ENCODE measurements at places on chromosomes 11 and 22.

DNA sequence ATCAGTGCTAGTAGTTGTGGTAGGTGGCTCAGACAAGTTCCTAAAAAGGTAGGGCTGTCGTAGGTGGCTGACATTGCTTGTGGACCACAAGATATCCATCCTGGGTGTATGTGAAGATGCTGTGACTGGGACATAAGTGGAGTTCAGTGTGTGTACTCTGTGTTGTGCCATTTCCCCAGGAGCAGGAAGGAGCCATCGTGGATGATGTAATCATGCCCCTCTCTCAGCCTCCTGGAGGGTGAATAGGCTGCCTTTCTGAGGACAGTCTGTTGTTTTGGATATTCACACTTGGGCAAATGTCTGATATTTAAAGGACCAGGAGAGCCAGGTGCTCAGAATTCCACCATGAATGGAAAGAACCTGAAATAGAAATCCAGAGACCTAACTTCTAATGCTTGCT is 2.7 kb downstream of the HEPHL1 start:
- no peak for DNase-seq

DNA sequence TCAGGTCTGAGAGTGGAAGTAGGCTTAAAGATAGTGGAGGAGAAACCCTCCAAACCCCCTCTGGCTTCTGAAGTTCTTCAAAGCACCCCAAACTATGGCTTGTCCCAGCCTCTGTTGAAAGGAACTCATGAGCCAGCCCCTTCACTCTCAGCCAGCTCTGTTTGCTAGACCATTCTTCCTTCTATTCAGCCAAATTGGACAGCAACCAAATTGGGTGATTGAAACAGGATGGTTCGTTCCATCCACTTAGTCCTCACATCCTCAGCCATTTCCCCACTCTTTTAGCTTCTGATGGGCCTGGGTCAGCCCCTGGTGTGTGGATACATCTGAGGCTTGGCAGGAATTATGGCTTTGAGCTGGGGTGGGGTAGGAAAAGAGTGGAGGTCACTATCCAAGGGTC is 4.5 kb downstream of the HTR3A start:
- no peak for DNase-seq

DNA sequence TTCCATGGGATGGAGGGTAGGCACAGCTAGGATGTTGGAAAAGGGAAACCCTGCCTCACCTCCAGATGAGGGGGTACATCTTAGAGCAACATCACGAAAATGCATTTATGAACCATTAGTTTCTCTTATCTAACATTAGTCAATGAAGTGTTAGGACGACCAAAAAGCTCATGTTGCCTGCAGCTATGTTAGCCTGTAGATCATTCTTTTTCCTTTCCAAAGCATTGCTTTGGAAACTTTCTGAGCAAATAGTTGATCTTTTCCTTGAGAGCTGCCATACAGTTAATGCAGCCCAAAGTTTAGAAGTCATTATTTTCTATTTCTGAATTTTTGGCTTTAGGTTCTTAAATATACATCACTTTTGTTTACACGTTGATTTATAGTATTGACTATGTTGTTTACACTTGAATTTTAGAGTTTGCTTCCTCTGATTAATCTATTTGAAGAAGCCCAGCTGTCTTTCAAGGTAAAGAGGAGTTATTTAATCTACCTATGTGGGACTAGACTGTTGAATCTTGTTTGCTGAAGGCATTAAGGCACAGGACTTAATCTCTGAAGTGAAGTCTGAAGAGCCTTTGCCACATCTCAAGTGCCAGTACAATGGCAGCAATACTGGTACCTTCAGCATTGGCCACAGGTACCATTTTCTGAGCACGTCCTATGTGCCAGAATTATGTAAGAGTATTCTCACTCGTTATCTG is 11.0 kb downstream of the POU2AF3 start:
- DNase-seq, result no peak

DNA sequence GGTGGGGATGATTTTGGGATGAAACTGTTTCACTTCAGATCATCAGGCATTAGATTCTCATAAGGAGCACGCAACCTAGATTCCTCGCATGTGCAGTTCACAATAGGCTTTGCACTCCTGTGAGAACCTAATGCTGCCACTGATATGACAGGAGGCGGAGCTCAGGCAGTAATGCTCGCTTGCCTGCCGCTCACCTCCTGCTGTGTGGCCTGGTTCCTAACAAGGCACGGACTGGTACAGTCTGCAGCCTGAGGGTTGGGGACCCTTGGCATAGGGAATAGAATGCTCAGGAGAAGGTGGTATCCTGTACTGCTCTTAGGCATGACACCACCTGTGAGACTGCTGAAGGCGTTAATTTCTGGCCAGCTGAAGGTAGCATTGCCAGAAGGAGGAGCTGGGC is 47.0 kb downstream of the STIM1 start:
- DNase-seq, result no peak

DNA sequence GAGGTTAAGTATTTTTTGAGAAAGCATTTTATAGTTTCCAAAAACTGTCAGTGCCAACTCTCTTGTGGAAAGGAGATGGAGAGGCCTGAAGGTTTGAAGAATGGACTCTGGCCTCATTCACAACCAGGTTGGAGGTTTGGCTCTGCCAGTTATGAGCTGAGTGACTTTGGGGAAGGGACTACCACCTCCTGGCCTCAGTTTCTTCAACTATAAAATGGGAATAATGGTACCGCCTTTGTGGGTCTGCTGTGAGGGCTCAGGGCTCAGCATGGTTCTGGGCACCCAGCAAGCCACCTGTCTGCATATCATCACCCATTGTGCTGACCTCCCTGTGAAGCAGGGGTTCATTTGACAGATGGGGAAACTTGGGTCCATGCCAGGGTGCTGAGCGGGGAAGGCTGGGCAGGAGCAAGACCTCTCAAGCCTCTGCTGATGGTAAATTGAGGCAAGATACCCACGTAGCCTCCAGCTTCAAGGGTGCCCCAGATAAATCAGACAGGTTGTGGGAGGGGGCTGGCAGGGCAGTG is 3.5 kb upstream of the LIF start:
- DNase-seq, result no peak

GRCh38 chr11:67417425-67417824 is 1.9 kb downstream of the CARNS1 start:
- no peak for DNase-seq

GRCh38 chr11:9675691-9676090 is 11.8 kb downstream of the SWAP70 start:
- DNase-seq, result no peak

DNA sequence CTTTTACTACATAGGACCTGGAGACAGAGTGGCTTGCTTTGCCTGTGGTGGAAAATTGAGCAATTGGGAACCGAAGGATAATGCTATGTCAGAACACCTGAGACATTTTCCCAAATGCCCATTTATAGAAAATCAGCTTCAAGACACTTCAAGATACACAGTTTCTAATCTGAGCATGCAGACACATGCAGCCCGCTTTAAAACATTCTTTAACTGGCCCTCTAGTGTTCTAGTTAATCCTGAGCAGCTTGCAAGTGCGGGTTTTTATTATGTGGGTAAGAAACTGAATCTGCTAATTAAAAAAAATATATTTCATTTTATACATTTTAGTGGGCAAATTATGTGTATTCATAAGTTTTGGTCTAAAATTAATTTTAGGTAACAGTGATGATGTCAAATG is 7.8 kb downstream of the BIRC3 start:
- no peak for DNase-seq

- DNase-seq, result no peak
These were observed 47.4 kb upstream of the SEPTIN5 start for GRCh38 chr22:19666673-19667593.

GRCh38 chr11:45772449-45772774 is 32.5 kb upstream of the SLC35C1 start:
- no peak for DNase-seq
